Activated CD8-positive, alpha-beta memory T cell treated with anti-CD3 and anti-CD28 coated beads, Interleukin-2, amount 10 ng/mL, durations not matched to agents 7 days and 5 days (primary cell): ENCODE measurements at places on chromosomes 5 and 9. TPM values are rescaled to one million over a fixed set of nuclear protein-coding genes. Genes with fewer than 3 reads are reported as not detected.
A peak's percentile ranks its signal among the peaks of the same experiment; 100 is the strongest.

DNA sequence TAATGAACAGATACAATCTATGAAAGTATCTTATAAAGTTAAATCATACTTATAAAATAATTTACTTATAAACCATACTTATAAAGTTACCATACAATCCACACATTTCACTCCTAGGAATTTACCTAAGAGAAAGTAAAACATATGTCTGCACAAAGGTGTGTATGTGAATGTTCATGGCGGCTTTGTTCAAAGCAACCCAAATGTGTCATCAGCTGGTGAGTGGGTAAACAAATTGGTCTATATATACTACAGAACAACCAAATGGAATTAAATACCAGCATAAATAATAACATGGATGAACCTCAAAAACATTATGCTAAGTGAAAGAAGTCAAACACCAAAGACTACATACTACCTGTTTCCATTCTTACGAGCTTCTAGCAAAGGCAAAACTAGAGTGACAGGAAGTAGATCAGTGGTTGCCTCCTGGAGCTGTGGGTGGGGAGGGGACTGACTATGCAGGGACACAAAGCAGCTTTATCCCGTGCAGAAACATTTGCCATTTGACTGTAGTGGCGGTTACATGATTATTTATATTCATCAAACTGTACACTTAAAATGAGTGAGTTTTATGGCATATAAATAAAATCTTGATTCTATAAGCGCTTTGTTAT lies 10.6 kb downstream of the TRAF1 start:
- peaks cover 86% of the 10 kb centered on the region for H3K4me1 ChIP-seq
- H3K27ac ChIP-seq, result peak overlapping the region; percentile 79
- H3K4me3 ChIP-seq, result peak overlapping the region; percentile 45
- DNase-seq, result peak; percentile 83
- H3K27me3 ChIP-seq, result no peaks in the 10 kb centered on the region
- peaks cover 80% of the 10 kb centered on the region for H3K36me3 ChIP-seq

DNA sequence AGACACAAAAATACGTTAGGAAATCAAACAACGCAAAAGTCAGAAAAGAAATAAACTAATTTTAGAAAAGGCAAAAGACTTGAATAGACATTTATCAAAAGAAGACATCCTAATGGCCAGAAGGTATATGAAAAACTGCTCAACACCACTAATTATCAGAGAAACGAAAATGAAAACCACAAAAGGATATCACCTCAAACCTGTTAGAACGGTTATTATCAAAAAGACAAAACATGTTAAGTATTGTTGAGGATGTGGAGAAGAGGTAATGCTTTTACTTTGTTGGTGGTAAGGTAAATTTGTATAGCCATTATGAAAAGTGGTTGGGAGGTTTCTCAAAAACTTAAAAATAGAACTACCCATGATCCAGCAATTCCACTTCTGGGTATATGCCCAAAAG lies 230.0 kb upstream of the RGMB start:
- no peak overlapping the region for H3K27ac ChIP-seq
- H3K36me3 ChIP-seq, result no peaks in the 10 kb centered on the region
- no peak for DNase-seq
- no peaks in the 10 kb centered on the region for H3K27me3 ChIP-seq

DNA sequence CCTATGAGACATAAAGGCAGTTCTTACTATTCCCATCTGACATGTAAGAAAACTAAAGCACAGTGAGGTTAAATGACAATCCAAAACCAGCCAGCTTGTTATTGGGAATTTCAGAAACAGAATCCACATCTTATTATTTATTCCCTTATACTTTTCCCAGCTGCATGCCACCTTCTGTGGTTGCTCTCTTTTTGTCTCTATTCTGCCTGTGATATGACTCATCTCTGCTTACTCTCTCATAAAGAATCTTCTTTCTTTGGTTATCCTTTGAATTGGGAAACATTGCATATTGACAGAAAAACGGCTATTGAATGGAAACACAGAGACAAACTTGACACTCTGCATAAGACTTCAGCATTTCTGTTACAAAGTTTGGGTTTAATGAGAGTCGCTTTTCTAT lies 183.2 kb downstream of the TLR4 start:
- H3K4me3 ChIP-seq, result no peak overlapping the region
- H3K27me3 ChIP-seq, result no peaks in the 10 kb centered on the region

CEP72 gene
- total RNA-seq, result 32.2 TPM

MARCOL gene
- not detected for total RNA-seq

DNA sequence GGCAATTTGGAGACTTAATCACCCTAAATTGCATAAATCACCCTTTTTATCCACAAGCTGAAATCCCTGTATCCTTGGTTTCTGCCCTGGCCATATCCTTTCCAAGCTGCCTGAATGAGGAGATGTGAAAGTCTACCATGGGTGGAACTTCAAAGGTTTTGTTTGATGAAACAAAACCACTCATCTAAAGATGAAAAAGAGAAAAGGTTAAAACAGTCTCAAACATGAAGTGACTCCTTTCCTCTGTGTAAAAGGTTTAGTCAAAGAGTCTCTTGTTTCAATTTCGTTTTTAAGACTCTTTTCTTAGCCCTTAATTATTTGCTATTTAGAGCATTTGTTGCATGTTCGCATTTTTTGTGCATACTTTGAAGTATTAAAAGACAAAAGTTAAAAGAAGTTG lies 11.2 kb downstream of the SLC45A2 start:
- peaks cover 8% of the 10 kb centered on the region for H3K27me3 ChIP-seq
- H3K36me3 ChIP-seq, result no peaks in the 10 kb centered on the region
- H3K4me1 ChIP-seq, result peaks cover 9% of the 10 kb centered on the region
- no peak overlapping the region for H3K4me3 ChIP-seq
- DNase-seq, result no peak

DNA sequence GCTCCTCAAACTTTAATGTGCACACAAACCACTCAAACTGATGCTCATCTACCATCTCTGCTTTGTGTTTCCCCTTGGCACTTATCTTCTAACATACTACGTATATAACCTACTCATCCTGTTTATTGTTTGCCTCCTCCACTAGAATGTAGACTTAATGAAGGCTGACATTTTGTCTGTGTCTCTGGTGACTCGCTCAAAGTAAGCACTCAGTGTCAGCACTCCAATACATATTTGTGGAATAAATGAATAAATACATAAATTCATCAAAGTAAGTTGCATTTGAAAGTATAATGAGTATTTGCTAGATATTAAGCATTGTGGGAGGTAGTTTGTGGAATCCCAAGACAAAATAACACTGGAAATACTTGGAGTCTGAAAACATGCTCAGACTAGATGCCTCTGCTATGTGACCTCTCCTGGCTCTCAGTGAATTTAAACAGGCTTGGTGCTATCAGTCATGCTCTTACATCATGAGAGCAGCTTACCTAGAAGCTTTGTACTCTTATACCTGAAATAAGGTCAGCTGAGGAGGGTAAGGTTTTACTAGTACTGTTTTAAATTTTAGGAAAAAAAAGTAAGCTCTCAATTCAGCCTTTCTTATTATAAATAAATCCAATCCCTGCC lies 37.0 kb upstream of the RANBP6 start:
- no peak overlapping the region for H3K4me3 ChIP-seq
- no peaks in the 10 kb centered on the region for H3K36me3 ChIP-seq
- no peak for DNase-seq
- peaks cover 2% of the 10 kb centered on the region for H3K27me3 ChIP-seq

- peaks cover 2% of the 10 kb centered on the region for H3K4me1 ChIP-seq
- H3K4me3 ChIP-seq, result no peak overlapping the region
- H3K27me3 ChIP-seq, result peaks cover 7% of the 10 kb centered on the region
- DNase-seq, result no peak
- H3K27ac ChIP-seq, result no peak overlapping the region
Measured at GRCh38 chr5:126538579-126538978, 56.4 kb downstream of the ALDH7A1 start.

RORB gene
- total RNA-seq, result 0.33 TPM

DNA sequence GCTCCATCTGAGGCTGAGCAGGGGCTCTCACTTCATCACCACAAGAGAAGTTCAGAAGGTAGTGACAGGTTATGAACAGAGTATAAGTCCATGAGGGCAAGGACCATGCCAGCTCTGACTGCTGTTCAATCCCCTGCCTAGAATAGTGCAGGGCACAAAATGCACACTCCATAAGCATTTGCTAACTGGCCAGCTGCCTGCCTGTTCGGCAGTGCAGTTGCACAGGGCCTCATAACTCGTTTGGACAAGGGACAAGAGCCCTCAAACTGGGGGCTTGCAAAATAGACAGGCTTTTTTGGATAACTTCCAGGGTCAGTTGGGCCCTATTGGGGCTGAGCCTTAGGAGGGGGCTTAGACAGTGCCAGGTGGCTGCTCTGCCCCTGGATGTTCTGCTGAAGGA lies 21.1 kb downstream of the SPARC start:
- peaks cover 7% of the 10 kb centered on the region for H3K27me3 ChIP-seq
- no peak overlapping the region for H3K4me3 ChIP-seq
- no peak for DNase-seq
- H3K27ac ChIP-seq, result no peak overlapping the region

- H3K4me3 ChIP-seq, result no peak overlapping the region
- no peak overlapping the region for H3K27ac ChIP-seq
- DNase-seq, result no peak
Measured at GRCh38 chr9:81650586-81651515, 38.5 kb downstream of the TLE1 start.

DNA sequence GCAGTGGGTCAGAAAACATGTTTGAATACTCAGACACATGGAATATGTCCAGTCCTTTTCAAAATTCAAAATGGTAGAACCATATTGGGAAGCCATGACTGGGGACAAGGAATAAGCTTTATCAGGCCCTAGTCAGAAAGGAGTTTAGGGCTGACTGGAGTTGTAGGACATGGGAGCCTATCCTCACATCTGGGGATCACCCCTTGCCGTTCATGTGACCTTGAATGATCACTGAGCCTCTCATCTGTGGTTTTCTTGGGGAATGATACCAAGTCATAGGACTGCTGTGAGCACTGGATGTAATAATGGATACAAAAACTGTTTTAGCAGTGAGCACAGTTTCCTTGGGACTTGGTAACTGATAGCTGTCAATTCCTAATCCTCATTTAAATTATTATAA lies 84.7 kb downstream of the IQGAP2 start:
- H3K4me1 ChIP-seq, result peaks cover 12% of the 10 kb centered on the region
- H3K4me3 ChIP-seq, result no peak overlapping the region
- H3K36me3 ChIP-seq, result peaks cover 11% of the 10 kb centered on the region
- DNase-seq, result no peak
- H3K27me3 ChIP-seq, result no peaks in the 10 kb centered on the region
- H3K27ac ChIP-seq, result no peak overlapping the region

GRCh38 chr5:6194261-6194875 lies 184.0 kb downstream of the MED10 start:
- H3K27me3 ChIP-seq, result peaks cover 3% of the 10 kb centered on the region
- H3K27ac ChIP-seq, result no peak overlapping the region
- DNase-seq, result no peak
- H3K36me3 ChIP-seq, result no peaks in the 10 kb centered on the region
- H3K4me3 ChIP-seq, result no peak overlapping the region

GRCh38 chr5:76175821-76176403 lies 92.7 kb downstream of the SV2C start:
- H3K4me3 ChIP-seq, result peak overlapping the region; percentile 66
- peak; percentile 70 for DNase-seq
- peaks cover 19% of the 10 kb centered on the region for H3K36me3 ChIP-seq
- peaks cover 42% of the 10 kb centered on the region for H3K4me1 ChIP-seq

DNA sequence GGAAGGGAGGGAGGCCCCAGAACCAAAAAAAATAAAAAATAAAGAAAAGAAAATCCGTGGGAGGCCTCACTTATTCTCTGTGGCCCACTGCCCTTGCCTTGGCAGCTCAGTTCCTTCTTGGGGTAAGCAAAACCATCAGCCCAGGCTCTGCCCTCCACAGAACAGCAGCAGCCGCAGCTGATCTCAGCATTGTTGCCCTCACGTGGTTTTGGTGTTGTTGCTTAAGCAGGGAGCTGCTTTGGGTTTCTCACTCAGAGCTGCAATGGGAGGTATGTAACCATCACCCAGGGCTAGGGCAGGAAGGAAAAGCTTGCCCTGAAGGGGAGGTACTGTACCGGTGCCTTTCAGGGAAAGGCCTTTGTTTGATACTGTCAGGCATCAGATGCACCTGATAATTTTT lies 374.7 kb upstream of the WWC1 start:
- DNase-seq, result no peak
- no peaks in the 10 kb centered on the region for H3K4me1 ChIP-seq
- no peaks in the 10 kb centered on the region for H3K36me3 ChIP-seq
- no peaks in the 10 kb centered on the region for H3K27me3 ChIP-seq

BTNL3 gene
- total RNA-seq, result not detected

DNA sequence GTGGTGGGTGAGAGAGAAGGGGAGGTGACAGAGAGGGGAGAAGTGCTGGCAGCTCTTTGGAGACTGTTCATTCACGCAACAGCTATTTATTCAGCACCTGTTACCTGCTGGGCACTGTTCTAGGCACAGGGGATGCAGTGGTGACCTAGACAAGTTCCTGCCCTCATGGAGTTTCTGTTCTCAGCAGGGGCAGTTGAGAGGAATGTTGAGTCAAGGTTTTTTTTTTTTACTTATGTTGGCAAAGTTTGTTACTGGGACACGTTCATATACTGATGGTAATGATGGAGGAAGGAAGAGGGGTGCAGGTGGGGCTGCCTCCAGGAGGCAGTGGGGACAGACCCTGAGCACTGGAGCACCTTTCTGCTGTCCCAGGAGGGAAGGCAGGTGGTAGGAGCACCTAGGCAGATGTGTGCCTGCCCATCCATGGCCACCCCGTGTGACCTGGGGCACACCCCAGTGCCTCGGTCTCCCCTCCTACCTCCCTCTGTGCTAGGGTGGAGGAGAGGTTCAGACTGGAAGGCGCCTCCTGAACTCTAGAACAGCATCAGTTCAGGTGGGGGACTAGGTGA lies 49.4 kb upstream of the SLC25A51 start:
- peak overlapping the region; percentile 74 for H3K27ac ChIP-seq
- no peaks in the 10 kb centered on the region for H3K27me3 ChIP-seq
- peak overlapping the region; percentile 20 for H3K4me3 ChIP-seq
- peaks cover 30% of the 10 kb centered on the region for H3K4me1 ChIP-seq
- no peaks in the 10 kb centered on the region for H3K36me3 ChIP-seq
- no peak for DNase-seq

UNC13B gene
- total RNA-seq, result 0.94 TPM

- H3K36me3 ChIP-seq, result peaks cover 20% of the 10 kb centered on the region
- H3K4me3 ChIP-seq, result peak overlapping the region; percentile 88
- peaks cover 58% of the 10 kb centered on the region for H3K4me1 ChIP-seq
- no peak for DNase-seq
- H3K27me3 ChIP-seq, result peaks cover 11% of the 10 kb centered on the region
Measured at GRCh38 chr5:150154618-150155128, 972 bp downstream of the PDGFRB start.

DNA sequence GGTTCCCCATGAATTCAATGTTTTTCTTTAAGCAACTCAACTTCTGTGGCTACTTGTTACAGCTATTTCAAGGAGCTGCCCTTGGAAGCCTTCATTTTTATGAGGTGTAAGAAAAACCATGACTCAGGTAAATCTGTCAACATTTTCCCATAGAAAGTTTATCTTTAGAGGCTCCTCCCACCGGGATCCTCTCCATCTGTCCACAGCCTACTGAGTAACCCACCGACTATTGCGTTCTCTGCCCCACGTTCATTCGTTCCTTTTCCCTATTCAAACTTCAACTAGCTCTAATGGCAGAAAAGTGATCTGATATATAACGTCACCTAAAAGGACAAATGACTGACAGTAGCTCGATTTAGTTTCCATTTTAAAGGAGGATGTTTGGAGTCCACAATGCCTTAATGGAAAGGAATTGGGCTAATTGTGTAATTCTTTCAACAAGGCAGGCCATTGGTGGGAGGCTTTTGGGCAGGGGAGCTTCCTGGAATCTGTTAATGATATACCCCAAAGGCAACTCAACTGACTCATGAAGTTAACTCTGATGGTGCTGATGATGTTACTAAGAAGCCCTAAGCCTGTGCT lies 29.3 kb upstream of the NR3C1 start:
- H3K27me3 ChIP-seq, result no peaks in the 10 kb centered on the region
- peaks cover 1% of the 10 kb centered on the region for H3K36me3 ChIP-seq
- H3K27ac ChIP-seq, result no peak overlapping the region
- no peak for DNase-seq
